CD4-positive, alpha-beta T cell treated with Interleukin-1 beta for 1 hour (primary cell): ENCODE measurements at places on chromosomes 7 and 10.
A peak's percentile ranks its signal among the peaks of the same experiment; 100 is the strongest.

- DNase-seq = no peak
These were observed 10.5 kb upstream of the ZNF212 start for GRCh38 chr7:149228831-149229471.

GRCh38 chr10:6230315-6230714, 27.6 kb downstream of the PFKFB3 start:
- DNase-seq = no peak

DNA sequence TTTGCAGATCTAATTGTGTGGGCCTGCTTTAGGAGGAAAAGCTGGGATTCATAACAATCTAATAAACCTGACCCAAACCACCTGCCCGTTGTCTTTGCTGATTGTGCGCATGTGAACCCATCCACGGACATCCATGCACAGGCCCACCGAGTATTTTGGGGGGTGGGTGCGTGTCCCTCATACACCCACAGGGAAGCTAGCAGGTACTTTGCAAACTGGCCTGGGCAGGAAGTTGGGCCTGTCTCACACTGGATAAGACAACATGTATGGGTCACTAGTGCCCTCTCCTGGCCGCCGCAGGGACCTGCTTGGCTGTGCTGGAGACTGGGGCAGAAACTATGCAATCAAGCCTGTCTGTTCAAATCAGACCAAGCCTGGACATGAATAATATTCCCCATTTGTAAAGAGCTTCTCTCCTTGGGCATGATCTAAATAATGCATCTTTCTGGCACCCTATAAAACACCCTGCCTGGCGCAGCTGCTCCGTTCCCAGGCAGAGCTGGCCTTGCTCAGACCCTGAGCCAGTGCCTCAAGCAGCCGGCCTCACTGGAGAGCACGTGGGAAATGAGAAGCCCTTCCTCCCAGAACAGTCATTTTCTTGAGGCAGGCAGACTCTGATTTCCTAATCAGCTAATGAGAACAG, 15.8 kb downstream of the ECHDC3 start:
- DNase-seq = peak; percentile 75

DNA sequence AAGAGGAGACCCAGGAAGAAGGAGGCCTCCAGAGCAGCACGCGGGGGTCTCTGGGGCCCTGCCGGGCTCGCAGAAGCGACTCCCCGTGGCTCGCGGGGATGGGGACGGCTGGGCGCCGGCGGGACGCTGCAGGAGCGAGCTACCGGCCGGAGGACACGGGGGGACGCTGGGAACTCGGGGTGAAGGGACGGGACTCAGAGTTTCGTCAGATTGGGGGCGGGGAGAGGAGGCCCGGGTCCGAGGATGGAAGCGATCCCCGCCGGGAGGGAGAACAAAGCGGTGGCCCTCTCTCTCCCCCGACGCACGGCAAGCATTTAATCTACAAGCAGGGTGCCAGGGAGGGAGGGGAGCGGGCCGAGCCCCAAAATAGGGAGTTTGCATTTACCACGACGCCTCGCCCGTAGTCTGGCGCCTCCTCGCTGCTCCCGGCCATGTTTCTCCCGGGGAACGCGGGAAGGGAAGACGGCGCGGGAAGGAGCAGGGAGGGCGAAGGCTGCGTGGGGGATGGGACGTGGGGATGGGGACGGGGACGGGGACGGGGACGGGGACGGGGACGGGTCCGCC, at the start of gene PRTFDC1:
Gene PRTFDC1 (minus strand): TSS at position 464 of the 564 bp plus-strand sequence. CDS start 31 bp downstream, at position 433.
- DNase-seq = peak; percentile 18

DNA sequence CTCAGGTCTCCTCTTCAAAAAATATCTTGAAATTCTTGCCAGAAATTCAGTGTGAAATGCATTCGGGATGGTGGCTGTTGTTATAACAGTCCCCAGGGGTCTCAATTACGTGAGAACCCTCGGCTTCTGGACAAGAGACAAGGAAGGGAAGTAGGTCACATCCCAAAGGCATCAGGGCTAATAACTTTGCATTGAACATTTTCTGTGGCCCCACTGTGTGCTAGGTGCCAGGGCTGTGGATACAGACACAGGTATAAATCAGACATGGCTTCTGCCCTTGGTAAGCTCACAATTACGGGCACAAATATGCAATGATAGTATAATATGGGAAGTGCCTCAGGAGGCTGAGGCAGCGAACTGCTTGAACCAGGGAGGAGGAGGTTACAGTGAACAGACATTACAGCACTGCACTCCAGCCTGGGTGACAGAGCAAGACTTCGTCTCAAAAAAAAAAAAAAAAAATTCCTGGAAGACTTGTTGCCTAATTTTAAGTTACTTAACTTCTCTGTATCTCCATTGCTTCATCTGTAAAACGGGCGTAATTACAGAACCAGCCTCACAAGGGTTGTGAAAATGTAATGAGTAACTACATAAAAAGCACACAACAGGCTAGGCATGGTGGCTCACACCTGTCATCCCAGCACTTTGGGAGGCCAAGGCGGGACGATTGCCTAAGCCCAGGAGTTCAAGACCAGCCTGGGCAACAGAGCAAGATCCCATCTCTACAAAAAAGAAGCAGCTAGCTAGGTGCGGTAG, 2.5 kb upstream of the RHBDD2 start:
- DNase-seq = peak; percentile 48

GRCh38 chr7:17147409-17147808, 151.0 kb upstream of the AHR start:
- no peak for DNase-seq
